GM10248 (cell line): ENCODE measurements at places on chromosomes 4 and X.

DNA sequence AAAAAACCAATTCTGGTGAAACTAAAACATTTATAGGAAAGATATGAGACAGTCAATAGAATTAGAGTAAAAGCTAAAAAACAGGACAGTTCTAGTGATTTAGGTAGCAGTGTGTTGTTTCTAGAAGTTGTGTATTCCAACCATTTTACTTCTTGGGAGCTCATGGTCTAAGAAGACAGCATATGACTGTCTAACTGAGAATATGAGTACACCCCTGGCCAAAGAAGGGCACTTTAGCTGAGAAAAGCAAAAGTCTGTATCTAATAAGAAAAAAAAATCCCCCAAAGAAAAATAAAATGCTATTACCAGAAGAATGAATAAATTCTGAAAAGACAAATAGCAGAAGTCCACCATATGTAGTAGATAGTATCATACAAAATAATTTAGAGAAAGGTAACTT lies 26.4 kb downstream of the EREG start:
- no peak for DNase-seq

DNA sequence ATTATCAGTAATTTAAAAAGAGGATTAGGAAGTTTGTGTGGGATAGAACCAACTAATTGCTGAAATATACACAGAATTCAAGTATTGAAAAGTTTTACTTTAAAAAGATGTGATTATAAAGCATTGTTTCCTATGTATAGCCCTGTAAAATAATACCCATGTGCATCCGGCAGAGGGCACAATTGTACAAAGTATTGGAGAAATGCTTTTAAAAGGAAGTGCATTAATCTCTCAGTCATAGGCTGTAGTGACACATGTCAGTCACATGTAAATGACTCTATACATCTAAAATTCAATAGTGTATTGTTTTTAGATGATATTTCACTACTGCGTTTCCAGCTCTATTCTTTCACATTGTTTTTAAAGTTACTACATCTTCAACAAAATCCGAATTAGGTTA lies 9.7 kb upstream of the GEMIN8 start:
- peak; percentile 47 for DNase-seq

DNA sequence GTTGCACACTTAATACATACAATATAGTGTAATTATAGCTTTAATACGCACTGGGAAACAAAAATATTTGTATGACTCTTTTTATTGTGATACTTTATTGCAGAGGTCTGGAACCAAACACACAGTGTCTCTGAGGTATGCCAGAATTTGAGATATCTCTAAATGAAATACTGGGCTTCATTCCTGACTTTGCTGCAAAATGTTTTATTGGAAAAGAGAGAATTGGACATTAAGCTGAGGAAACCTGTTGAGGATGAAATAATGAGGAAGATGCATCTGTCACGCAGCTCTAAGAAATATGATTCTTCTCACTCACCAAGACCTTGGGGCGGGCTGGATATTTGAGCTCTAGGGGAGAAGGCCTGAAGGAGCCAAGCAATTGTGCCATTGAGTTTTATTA lies 242.1 kb downstream of the CPE start:
- no peak for DNase-seq

- no peak for DNase-seq
These were observed 72.0 kb downstream of the LDB2 start for GRCh38 chr4:16826406-16826910.

- no peak for DNase-seq
These were observed 211.5 kb downstream of the KDR start for GRCh38 chr4:54913751-54914526.

DNA sequence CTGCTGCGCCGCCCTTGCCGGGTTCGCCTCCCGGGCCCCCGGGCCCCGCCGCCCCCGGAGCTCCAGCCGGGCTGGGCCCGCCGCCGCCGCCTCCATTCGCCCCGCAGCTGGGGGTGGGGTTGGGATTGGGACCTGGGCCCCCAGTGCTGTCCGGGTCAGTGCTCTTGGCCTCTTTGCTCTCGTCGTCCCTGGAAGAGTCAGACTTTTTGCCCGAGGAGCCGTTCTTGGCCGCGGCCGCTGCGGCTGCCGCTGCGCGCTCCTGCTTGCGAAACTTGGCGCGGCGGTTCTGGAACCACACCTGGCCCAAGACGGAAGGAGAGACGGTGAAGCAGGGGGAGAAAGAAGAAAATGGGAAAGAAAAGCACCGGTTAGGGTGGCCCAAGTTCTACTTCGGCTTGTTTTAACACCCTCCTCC lies 2.5 kb downstream of the PHOX2B start:
- DNase-seq, result no peak
